ENCODE measurements at places on chromosomes 12 and 14.

DNA sequence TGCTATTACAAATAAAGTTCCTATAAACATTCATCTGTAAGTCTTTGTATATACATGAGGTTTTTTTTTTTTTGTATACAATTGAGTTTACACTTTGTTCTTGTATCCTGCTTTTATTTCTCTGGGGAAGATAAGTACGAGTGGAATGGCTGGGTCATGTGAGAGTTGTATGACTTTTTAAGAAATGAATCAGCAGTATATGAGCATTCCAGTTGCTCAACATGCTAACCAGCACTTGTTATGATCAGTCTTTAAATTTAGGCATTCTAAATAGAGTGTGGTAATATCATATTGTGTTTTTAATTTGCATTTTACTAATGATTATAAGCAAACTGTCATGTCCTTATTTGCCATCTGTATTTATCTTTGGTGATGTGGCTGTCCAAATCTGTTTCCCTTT, 44.7 kb upstream of the AMIGO2 start:
- DNase-seq: no peak

- peak; percentile 71 for DNase-seq
Observed at GRCh38 chr12:42468341-42468821, 121.2 kb downstream of the PRICKLE1 start.

- no peak for DNase-seq
Observed at GRCh38 chr14:96105089-96105925, 66.1 kb downstream of the C14orf132 start.

DNA sequence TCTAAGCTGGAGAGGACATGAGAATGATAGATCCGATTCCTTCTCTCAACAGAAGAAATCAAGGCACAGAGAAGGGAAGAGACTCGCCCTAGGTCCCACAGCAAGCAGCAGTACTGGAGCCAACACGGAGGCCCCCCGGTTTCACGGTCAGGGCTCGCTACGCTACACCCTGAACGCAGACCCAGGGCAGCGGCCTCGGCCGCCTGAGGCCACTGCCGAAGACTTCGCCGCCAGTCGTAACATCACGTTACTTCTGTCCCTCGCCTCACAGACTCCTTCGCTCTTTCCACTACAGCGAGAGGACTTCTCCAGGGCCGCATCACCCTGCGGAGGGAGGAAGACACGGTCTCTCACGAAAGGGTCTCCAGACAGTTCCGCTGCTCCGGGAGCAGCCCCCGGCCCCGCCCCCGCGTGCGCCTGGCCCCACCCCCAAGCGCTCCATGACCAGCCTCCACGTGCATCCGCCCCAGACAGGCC, 411 bp upstream of the DCAF4 start:
- DNase-seq: no peak

DNA sequence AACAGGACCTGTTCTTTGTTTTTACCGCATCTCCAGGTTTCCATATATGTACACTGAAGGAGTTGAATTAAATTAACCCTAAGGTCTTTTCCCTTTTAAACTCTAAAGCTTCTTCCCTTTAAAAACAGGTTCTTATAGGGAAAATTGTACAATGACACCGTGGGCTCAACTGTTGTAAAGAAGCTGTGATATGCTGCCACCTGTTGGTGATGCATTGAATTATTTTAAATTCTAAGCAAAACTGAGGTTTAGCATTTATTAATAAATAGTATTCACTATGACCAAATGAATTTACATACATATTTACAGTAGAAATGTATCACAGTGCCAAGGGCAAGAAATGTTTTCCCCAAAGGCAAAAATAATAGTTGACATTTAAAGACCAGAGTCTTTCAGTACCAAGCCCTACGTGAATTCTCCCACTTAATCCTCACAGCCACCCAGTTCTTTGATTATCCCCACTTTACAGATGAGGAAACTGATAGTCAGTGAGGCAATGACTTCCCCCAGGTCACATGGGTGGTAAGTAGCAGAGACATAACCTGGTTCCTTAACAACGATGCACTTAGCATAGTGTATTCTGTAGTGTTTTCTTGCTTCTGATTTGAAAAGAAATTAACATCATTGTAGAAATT, 35.7 kb upstream of the TMEM263 start:
- peak; percentile 49 for DNase-seq

- DNase-seq: no peak
Observed at GRCh38 chr14:67955261-67955660, 135.7 kb downstream of the RAD51B start.

- DNase-seq: no peak
Observed at GRCh38 chr12:96014943-96015599, 18.9 kb upstream of the HAL start.

DNA sequence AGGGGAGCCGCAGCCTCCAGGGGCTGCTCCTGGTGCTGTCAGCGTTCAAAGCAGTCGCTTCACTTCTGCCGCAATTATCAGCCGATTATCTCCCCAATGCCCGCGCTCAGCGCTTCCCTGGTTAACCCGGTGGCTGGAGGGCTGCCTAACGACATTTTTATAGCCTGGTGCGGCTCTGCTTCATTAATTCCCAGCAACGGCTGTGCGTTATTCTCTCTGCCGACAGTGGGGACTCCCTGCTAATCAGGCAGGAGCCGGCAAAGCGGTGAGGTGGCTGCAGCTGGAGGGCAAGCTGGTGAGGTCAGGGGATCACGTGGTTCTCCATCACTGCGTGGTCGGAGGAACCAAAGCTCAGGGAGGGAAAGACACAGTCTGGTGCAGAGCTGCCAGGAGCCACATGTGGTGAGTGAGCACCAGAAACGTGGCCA, 62.9 kb downstream of the GLRX5 start:
- no peak for DNase-seq

DNA sequence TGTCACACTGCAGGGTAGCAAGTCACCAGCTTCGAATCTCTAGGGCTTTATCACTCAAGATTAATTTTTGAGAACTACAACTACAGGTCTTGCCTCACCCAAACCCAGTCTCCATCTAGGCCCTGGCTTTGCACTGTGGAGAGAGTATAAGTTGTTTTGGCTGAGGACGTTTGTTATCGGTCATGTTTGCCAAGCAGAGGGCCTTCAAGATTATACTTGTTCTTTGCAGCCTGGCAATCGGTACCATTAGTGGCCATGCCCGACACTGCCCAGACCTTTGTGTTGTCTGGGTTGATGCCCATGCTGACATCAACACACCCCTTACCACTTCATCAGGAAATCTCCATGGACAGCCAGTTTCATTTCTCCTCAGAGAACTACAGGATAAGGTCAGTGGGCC, 25.7 kb downstream of the ARG2 start:
- no peak for DNase-seq

DNA sequence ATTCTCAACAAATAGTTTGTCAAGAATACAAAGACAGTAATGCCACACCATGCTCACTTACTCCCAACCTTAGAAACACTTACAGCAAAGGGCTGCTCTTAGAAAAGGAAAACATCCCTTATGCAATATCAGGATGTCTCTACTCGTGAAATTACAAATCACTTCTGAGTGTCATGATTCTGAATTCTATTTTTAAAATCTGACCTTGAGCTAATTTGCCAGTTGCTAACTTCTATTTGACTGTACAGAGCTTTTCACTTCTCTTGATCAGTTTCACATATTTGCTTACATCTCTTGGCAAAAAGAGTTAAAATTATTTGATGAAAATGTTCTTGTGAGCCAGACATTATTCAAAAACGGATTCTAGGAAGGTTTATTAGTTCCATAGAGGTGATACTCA, 136.7 kb upstream of the SLC35F4 start:
- DNase-seq: no peak

GRCh38 chr12:106342397-106343213, 14.9 kb upstream of the POLR3B start:
- no peak for DNase-seq

- DNase-seq: peak; percentile 97
Observed at GRCh38 chr12:1842183-1842904, 22.0 kb downstream of the LRTM2 start.

- no peak for DNase-seq
Observed at GRCh38 chr12:119826661-119827445, 50.3 kb downstream of the CIT start.

DNA sequence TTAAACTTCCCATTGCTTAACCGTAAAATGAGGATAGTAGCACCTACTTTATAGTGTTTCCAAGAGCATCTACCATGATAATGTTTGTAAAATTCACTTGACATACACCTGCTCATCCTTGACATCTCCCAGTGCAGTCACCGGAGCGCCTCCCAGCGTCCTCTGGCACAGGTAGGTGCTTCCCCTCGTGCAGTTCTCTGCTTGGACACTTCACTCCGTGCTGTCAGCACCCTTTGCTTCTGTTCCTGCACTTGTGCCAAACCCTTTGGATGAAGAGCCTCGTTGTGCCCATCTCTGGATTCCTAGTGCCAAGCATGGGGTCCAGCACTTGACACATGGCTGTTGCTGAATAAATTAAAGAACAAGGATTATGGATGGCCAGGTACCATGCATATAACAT, 28.3 kb downstream of the ETV6 start:
- DNase-seq: no peak

DNA sequence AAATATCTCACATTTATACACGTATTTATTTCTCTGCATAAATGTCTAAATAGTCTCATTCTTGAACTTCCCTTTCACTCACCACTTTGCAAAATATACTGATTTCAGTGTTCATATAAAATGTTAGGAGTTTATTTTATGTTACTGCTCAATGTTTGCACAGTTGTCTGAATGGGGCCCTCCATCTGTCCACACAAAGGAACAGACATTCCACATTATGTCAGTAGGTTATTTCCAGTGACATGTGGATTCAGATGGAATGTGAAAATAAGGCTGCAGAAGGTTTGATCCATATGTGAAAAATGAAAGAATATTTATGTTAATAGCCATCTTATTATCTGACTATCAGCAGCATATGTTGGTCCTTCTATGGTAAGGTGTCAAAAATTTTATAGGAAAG, 994.4 kb upstream of the SEL1L start:
- DNase-seq: no peak

GRCh38 chr14:99230208-99231151, 41.5 kb downstream of the BCL11B start:
- DNase-seq: no peak

GRCh38 chr12:92145481-92145730, 240 bp downstream of the BTG1 start:
- no peak for DNase-seq

DNA sequence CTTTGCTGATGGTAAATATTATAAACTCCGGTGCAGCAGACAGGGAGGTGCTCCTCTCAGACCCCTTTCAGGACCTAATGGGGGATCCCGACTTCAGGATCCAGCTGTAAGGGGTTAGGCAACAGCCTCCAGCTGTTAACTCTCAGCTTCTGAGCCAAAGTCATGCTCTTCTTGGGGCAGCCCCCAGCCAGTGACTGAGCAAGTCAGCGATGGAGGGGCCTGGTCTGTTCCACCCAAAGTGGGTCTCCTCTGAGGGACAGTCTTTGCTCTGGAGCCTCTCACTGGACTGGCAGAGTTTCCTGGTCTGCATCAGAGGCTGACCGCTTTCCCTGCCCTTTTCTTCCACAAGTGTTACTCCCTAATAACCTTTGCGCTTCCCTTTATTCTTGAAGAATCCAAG, 184.2 kb upstream of the DIO3 start:
- no peak for DNase-seq

GRCh38 chr12:64746663-64747062, 12.5 kb downstream of the GNS start:
- no peak for DNase-seq

GRCh38 chr12:10016881-10017280, 6.5 kb downstream of the CLEC12B start:
- peak; percentile 34 for DNase-seq

GRCh38 chr14:102089621-102090343, 2.9 kb upstream of the HSP90AA1 start:
- DNase-seq: no peak

DNA sequence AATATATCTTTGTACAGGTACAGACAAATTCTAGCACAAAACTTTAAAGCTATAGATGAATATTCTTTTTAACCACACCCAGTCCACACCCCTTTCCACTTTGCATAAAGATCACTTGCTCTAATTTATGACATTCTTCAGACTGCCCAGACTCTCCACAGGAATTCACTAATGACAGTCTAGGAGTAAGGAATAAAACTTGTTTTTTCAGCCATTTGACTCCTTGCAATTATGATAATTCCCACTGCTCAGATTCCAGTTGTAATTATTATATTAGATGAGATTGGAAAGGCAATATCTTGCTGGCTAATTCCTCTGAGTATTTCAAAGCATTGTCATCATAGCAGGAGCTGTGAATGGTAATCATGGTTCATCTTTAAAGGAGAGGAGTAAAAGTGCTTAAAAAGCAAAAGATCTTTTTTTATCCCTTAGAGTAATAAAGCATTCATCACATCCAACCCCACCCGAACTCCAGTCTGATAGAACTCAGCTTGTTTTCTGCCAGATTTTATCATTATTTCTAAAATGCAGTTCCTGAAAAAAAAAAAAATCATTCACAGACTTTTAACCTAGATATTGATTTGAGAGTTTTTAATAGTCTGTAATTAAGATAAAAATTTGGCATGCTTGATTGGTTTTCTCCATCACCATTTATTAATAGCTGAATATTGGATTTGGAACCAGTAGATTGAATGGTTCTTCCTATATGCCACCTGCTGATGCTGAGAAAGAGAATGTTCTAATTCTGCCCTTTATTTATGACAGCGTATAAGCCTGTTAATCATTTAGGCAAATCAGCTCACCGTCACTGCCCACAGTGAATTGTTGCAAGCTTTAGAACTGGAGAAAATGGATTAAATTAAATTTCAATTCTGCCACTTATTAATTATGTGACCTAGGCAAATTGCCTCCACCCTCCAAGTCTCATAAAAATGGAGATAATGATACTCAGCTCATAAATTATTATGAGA, 93.9 kb upstream of the RASSF8 start:
- DNase-seq: no peak

GRCh38 chr12:6376870-6377666, 1.7 kb upstream of the SCNN1A start:
- no peak for DNase-seq

DNA sequence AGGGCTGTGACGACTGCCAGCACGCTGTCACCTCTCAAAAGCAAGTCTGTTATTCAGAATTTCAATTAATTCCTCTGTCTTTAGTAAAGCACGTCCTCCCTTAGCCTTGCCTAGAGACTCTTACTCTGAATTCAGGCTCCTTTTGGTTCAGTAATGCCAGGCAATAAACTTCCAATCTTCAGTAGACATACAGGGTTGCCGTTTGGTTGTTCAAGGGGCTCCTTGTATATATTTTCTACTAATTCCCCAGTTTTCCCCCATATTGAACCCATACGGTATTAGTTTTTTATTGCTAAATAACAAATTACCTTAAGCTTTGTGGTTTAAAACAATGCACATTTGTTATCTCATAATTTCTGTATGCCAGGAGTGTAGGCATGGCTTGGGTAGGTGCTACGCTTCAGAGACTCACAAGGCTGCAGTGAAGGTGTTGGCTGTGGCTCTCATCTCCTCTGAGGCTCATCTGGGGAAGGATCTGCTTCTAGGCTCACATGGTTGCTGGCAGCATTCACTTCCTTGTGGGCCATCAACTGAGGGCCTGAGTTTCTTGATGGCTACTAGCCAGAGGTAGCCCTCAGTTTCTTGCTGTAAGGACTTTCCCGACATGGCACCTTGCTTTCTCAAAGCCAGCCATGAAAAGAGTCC, 7.3 kb upstream of the CLECL1 start:
- DNase-seq: no peak

- peak; percentile 71 for DNase-seq
Observed at GRCh38 chr12:54882079-54882478, 27.8 kb downstream of the MUCL1 start.

All from KBM-7 (cell line).